ENCODE measurements at places on chromosomes 11 and 22. TPM values are rescaled to one million over a fixed set of nuclear protein-coding genes. Genes with fewer than 3 reads are reported as not detected.

DNA sequence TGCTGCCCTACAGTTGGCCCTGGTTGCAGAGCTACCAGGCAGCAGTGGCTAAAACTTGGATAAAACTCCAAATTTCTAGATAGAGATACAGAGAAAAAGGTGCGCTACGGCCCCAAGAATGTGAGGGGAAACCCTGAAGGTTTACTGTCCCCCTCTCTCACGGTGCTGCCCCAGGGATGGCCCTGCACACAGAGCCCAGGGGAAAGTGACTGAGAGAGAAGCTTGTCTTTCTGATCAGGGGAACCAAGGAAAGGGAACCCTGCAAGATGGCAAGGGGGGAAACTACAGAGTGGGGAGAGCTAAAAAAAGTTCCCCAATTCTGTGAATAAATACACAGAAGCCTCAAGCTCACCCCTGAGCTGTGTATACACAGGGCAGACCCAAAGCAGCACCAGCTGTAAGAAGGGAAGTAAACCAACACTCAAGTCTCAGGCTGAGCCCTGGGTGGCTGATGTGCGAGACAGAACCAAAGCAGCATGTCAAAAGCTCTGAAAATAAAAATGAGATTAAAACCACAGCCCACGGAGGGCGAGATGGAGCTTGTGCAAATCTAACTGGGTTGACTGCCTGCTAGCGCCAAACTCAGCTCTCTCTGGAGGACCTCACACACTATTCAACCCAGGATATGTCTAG is 22.1 kb downstream of the GNB1L start:
- no peaks in the 10 kb centered on the region for H3K27me3 ChIP-seq
- no peaks in the 10 kb centered on the region for H3K36me3 ChIP-seq
- no peak overlapping the region for H3K4me3 ChIP-seq
- no peak overlapping the region for H3K27ac ChIP-seq
- H3K4me1 ChIP-seq: no peaks in the 10 kb centered on the region
- no peak for DNase-seq

DNA sequence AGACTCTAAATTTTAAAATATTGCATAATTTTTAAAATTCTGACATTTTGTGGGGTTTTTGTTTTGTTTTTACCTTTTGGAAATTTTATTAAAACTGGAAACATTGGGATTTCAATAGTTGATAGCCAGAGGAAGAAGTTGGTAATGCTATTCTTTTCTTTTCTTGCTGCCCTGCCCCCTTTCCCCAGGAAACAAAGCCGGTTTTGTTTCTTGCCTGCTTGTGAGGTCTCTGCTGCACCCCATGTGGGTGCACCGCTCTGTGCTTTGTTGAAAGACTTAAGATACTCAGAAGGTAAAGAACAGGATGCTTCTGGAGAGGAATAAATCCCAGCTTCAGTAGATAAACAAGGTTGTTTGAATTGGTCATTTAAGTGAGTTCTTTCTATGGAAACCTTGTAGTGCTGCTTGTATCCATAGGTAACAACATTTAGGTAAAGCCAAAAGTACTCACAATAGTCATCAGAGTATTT is 87.5 kb downstream of the YAP1 start:
- H3K36me3 ChIP-seq: no peaks in the 10 kb centered on the region
- no peak for DNase-seq
- peaks cover 37% of the 10 kb centered on the region for H3K4me1 ChIP-seq
- H3K27me3 ChIP-seq: no peaks in the 10 kb centered on the region
- no peak overlapping the region for H3K27ac ChIP-seq

DNA sequence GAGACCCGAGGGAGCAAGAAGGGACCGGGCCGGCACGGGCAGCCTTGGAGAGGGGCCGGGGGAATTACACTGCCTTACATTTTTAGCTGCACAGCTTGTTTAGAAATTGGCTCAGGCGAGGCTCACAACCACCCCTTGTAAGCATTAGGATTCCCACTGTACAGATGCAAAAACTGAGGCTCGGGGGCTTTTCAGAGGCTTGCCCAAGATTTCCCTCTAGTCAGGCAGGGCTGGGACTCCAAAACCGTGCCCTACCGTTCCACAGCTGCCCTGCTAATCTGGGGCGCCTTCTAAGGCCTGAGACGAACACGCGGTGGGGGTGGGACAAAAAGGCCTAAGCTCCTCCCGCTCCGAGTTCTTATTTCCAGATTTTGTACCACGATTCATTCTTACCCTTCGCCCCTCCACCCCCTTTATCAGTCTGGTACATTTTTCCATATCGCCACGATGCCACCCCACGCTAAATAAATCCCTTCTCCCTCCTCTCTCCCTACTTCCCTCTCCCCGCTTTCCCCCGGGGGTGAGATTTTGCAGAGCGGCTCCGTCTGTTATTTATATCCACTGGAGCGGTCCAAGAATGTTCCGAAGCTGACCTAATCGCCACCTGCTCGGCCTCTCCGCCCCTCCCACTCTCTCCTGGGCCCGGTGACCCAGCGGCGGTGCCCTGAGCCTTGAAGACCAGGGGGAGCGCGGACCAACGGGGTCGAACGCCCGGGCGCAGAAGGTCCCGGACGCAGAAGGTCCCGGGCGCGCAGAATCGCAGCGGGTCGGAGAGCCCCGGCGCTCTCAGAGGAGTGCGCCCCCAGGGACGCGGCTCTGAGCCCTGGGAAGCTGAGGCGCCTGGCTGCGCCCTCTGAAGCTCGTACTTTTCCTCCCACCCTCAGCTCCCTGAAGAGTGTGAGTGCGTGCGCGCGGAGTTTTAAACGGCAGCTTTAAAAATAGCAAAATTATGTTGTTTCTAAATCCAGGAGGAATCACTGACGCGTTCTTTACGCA is 764 bp upstream of the PACSIN3 start:
- H3K4me3 ChIP-seq: peak overlapping the region; percentile 63
- H3K4me1 ChIP-seq: peaks cover 62% of the 10 kb centered on the region
- peak; percentile 89 for DNase-seq
- no peaks in the 10 kb centered on the region for H3K36me3 ChIP-seq
- no peaks in the 10 kb centered on the region for H3K27me3 ChIP-seq

DNA sequence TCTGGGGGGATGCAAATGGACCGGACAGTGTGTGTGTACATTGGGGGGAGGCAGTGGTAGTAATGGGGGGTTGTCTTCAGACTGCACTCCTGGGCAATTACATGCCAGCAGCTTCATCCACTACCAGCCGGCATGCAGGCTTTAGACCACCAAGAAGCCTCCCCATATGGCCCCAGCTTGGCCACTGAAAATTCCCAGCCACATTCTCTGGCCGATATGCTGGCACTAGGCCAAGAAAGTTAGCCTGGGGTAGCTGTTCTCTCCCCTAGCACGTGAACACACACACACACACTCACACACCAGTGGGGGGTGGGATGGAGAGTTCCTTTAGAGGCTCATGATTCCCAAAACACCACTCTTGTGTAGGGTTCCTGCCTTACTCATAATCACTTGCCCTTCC is 3.6 kb upstream of the ROBO3 start:
- no peaks in the 10 kb centered on the region for H3K36me3 ChIP-seq
- peaks cover 34% of the 10 kb centered on the region for H3K27me3 ChIP-seq
- peaks cover 34% of the 10 kb centered on the region for H3K4me1 ChIP-seq
- no peak overlapping the region for H3K4me3 ChIP-seq
- peak; percentile 29 for DNase-seq

KLHDC7B gene
- not detected for total RNA-seq

- no peaks in the 10 kb centered on the region for H3K27me3 ChIP-seq
- no peak overlapping the region for H3K27ac ChIP-seq
- no peaks in the 10 kb centered on the region for H3K36me3 ChIP-seq
Measured at GRCh38 chr11:102807921-102808320, 10.0 kb upstream of the MMP1 start.

KCTD14 gene
- total RNA-seq: 4.5 TPM

DNA sequence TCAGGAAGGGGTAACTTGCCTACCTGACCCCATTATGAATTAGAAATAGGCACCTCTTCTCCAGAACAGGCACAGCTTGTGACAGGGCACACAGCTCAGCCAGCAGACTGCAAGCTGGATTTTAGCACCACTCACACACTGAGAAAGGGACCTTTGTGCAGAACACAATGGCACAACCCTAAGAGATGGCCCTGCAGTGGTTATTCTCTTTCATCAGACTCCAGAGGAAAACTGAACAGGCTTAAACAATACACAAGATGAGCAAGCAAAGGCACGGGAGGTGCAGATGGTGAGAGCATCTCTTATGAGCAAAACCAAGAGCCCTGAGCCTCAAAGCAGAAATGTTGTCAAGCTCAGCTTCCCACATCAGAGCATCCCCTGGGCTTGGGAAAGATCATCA is 93.8 kb upstream of the LRRC55 start:
- no peaks in the 10 kb centered on the region for H3K36me3 ChIP-seq
- no peak overlapping the region for H3K27ac ChIP-seq
- no peak overlapping the region for H3K4me3 ChIP-seq

GRCh38 chr11:44574610-44575287 is 9.3 kb downstream of the CD82 start:
- H3K4me1 ChIP-seq: peaks cover 25% of the 10 kb centered on the region
- no peak overlapping the region for H3K4me3 ChIP-seq
- DNase-seq: no peak
- no peaks in the 10 kb centered on the region for H3K36me3 ChIP-seq
- H3K27me3 ChIP-seq: no peaks in the 10 kb centered on the region
- H3K27ac ChIP-seq: no peak overlapping the region

UCP3 gene
- total RNA-seq: 2.8 TPM

GRCh38 chr11:22785251-22785650 is 44.4 kb downstream of the SVIP start:
- no peak overlapping the region for H3K27ac ChIP-seq
- no peaks in the 10 kb centered on the region for H3K27me3 ChIP-seq
- no peaks in the 10 kb centered on the region for H3K4me1 ChIP-seq
- no peak for DNase-seq
- H3K36me3 ChIP-seq: no peaks in the 10 kb centered on the region

SPA17 gene
- 2.3 TPM for total RNA-seq

DNAJB7 gene
- total RNA-seq: not detected

SMARCB1 gene
- 85.7 TPM for total RNA-seq

DNA sequence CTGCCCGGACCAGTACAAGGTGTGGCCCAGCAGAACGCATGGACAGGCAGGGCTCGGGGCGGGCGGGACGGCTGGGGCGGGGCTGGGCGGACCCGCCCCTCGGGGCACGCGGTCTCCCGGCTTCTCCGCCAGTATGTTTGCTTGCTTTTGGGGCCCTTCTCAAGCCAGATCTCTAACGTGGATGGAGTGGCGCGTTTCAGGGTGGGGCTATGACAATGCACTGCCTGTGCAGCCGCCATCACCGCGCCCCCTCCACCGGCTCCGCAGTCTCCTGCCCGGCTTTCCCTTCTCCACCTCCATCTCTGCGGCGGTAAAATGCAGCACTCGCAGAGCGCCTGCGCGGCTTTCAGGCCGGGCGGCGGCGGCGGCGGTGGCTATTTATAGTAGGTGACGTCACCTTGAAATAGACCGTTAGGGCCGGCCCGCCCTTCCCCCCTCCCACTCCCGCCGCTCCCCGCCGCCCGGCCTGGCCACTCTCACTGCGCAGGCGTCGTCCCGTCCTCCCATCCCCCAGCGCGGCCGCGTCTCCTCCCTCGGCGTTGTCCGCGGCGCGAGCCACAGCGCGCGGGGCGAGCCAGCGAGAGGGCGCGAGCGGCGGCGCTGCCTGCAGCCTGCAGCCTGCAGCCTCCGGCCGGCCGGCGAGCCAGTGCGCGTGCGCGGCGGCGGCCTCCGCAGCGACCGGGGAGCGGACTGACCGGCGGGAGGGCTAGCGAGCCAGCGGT is at the start of gene YWHAH:
TSS of gene YWHAH (plus strand) at position 558 of the 722 bp plus-strand sequence. CDS start 199 bp downstream, outside the sequence.
- peak within 1 kb of the TSS; percentile 96 for H3K4me3 ChIP-seq
- no peaks in the 10 kb centered on the region for H3K36me3 ChIP-seq
- peak; percentile 98 for DNase-seq
- H3K27me3 ChIP-seq: no peaks in the 10 kb centered on the region

GRCh38 chr11:129291546-129291945 is 84.1 kb upstream of the BARX2 start:
- no peaks in the 10 kb centered on the region for H3K4me1 ChIP-seq
- no peaks in the 10 kb centered on the region for H3K36me3 ChIP-seq
- no peak for DNase-seq
- no peak overlapping the region for H3K4me3 ChIP-seq

All from sigmoid colon (tissue), 7 donors.